ENCODE measurements at places on chromosomes 2 and 18.

DNA sequence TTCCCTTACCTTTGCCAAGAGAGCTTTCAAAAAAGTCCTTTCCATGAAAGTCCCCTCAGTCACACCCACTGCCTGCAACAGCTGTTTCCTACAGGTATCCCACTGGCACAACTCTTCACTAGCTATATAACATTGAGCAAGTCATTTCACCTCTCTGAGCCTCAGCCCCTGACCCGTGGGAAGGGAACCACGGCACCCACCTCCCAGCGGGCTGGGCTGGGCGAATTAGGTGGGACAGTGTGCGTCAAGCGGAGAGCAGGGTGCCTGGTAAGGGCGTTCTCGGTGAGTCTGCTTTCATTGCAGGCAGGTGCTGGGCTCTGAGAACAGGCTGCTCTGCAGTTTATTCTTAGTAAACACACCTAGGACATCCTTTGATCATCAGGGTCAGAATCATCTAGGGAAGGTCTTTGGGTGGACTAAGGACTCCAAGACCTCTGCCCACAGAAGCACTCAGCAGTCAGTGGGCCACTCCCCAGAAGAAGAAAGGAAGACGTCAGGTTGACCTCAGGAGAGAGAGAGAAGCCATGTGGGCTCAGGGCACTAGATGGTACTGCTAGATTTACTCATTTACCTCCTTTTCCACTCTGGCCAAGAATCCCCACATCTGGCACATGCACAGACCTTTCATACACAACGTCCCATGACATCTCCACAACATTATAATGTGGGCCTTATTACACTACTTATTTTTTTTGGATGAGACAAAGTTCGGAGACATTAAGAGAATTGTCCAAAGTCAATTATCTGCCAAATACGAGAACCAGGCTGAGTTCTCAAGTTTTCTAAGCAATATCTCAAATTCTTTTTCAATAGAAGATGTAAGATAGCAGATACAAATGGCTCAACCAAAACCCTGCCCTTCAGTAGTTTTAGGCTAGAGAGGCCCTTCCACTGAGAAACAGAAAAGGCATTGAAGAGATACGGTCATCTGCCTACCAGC is 79.9 kb downstream of the GALNT14 start:
- DNase-seq = no peak

DNA sequence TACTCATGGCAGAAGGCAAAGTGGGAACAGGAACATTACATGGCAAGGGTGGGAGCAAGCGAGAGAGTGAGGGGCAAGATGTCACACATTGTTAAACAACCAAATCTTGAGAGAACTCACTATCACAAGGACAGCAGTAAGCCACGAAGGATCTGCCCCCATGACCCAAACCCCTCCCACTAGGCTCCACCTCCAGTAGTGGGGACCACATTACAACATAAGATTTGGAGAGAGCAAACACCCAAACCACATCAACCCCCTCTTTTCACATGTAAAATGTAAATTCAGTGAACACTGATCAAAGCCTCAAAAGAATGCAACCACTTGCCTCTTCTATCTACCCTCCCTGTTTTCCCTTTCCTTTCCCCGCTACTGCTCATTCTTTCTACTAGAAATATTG is 43.6 kb upstream of the TNP1 start:
- no peak for DNase-seq

GRCh38 chr18:8982416-8983183 is 119.9 kb upstream of the NDUFV2 start:
- peak; percentile 62 for DNase-seq

GRCh38 chr2:140085674-140086073 is 1305.5 kb upstream of the NXPH2 start:
- DNase-seq = no peak

GRCh38 chr2:110800611-110801402 is 68.4 kb downstream of the ACOXL start:
- DNase-seq = no peak

All from femur (tissue), 1 donor.